Right ventricle myocardium inferior (tissue), 1 donor: ENCODE measurements at places on chromosomes 7 and 10.
A peak's percentile ranks its signal among the peaks of the same experiment; 100 is the strongest.

GRCh38 chr10:129441372-129442009 lies 25.6 kb upstream of the MGMT start:
- no peak for DNase-seq

- DNase-seq = no peak
Observed at GRCh38 chr10:58179238-58179637, 88.5 kb downstream of the IPMK start.

DNA sequence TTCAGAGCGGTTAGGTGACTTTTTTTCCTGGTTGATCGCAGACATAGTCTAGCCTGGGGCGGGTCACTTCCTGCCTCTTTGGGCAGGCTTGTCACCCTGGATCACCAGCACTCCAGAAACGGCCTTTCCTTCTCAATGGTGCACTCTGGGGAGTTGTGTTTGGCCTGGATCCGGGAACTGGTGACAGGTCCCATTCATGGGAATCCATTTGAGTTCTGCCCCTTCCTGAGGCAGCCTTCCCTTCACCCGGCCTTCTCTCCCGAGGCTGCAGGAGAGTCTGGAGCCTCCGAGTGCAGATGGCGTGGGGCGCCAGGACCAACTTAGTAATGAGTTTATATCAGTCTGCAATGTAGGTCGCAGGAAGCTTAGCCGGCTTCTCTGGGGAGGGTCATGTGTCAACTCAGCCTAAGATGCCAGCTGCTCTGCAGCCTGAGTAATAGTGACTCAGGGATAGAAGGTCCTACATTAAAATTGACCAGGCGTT lies 54.2 kb downstream of the TACR2 start:
- DNase-seq = peak; percentile 85

DNA sequence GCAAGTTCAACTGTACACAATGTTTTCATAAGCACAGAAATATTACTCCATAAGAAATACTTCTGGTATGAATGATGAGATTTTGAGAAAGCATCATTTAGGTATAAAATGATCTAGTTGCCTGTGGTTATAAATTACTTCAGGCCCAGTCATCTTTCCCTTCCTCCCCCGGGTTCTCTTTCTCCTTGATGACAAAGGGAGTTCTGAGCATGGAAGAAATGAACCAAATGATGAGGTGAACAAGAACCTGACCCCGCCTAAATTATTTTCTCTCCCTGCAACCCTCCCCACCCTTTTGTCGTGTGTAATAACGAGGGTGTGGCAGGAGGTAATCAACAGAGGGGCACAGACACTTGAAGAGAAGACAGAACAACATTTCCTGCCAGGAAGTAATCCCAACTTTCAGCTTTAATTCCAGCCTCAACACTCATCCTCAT lies 319.6 kb upstream of the SP8 start:
- no peak for DNase-seq

- peak; percentile 72 for DNase-seq
Observed at GRCh38 chr10:11181978-11182377, 164.3 kb downstream of the CELF2 start.

GRCh38 chr10:123147635-123148413 lies at the start of gene HMX2:
Gene HMX2, plus strand, starts transcription at chr10:123148136. Its CDS starts 243 bp downstream, at chr10:123148379.
- no peak for DNase-seq

- DNase-seq = no peak
Observed at GRCh38 chr10:31820096-31820495, 108.5 kb downstream of the ARHGAP12 start.

DNA sequence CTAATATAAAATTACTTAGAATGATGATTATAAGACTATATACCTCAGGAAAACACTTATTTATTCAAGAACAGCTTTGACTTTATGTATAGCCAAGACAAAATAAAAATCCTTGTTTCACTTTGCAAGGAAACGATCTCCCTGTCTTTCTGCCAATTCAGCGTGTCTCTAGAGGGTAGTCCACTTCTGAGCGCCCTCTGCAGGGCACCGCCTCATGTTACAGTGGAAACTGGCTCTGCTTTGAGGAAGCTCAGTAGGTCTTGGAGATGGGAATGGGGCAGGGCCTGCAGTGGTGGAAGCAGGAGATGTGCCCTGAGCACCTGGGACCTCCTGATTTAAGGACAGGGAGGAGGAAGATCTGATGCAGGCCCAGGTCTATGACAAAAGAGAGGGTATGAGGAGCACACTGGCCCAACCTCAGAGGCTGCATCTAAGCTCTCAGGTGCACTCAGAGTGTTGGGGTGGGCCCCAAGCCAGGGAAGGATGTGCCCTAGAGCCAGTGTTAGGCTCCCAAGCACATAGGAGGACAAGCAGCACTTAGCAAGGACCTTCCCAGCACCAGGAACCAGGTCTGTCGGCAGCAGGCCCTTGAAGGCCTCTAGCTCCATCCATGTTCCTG lies 481.0 kb downstream of the TNS3 start:
- no peak for DNase-seq

DNA sequence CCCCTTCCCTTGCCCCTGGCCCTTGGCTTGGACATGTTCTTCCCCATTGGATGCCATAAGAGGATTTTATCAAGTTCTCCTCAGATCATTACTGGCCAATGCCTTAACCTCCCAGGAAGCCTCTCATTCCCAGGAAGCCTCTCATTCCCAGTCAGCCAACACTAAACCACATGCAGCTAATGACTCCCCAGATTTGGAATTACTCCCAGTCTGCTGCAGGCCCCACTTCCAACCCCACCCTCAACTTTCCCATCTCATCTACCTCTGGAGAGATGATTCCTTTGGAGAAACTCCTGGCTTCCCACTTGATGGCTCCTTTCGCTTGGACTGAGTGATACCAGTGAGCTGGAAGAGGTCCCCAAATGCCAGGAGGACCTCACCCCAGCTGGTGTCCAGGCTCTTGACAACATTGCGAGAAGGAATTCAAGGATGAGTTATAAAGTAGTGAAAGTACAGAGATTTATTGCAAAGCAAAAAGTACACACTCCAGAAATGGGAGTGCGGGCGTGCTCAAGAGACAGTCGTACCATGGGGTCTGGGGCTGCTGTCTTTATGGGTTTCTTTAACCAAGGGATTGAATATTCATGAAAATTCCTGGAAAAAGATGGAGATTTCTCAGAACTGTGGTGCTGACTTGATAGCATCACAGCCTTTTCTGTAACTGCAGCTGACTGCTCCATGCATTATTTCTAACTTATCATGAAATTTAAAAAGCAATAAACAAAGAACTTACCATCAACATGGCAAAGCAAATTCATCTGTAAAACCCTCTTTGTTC lies 117.2 kb upstream of the ADCY1 start:
- no peak for DNase-seq

DNA sequence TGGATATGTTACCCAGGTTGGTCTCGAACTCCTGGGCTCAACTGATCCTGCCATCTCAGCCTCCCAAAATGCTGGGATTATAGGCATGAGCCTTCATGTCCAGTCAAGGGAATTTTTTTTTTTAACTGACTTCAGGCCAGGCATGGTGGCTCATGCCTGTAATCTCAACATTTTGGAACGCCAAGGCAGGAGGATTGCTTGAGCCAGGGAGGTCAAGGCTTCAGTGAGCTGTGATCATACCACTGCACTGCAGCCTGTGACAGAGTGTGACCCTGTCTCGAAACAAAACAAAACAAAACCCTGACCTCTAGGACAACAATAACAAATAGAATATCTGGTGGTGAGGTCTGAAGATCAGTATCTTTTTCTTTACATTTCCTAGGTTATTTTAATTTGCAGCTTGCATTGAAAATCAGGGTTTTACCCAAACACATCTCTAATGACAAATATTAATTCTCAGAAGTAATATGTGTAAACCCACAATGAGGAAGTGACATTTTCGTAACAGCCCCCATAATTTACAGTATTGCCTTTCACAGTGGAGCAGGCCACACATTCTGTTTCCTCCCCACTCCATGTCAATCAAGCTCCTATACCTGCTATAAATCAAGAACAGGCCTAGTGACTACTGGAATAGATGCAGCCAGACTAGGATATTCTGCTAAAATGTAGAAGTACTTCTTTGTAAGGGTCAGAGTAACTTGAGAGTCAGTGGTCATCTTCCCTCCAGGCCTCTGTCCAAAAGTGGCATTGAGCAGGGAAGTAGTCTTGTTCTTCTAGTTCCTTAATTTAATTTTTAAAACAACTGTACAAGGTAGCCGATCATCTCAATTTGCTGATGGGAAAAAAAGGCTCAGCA lies 43.3 kb upstream of the ECHDC3 start:
- DNase-seq = no peak
